ENCODE measurements at places on chromosomes 7 and 10. TPM values are rescaled to one million over a fixed set of nuclear protein-coding genes. Genes with fewer than 3 reads are reported as not detected.

DNA sequence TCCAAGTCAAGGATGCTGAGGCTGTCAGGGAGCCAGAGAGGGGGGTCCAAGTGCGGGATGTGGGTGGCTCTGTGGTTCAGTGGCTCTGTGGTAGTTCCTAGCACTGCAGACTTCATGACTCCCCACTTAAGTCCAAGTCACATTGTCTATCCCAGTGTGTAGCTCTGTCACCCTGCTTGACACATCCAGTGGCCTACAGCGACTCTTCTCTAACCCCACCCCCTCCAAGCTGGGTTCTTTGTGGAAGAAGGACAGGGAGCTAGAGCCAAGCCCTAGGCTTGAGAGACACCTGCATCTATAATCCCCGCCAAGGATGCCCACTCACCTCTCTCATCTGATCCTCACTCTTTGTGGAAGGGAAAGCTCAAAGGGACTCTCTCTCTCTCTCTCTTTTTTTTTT, 57.6 kb downstream of the ADCYAP1R1 start:
- no peak overlapping the region for H3K4me3 ChIP-seq
- H3K4me1 ChIP-seq = no peaks in the 10 kb centered on the region
- H3K27ac ChIP-seq = no peak overlapping the region
- H3K36me3 ChIP-seq = no peaks in the 10 kb centered on the region

DNA sequence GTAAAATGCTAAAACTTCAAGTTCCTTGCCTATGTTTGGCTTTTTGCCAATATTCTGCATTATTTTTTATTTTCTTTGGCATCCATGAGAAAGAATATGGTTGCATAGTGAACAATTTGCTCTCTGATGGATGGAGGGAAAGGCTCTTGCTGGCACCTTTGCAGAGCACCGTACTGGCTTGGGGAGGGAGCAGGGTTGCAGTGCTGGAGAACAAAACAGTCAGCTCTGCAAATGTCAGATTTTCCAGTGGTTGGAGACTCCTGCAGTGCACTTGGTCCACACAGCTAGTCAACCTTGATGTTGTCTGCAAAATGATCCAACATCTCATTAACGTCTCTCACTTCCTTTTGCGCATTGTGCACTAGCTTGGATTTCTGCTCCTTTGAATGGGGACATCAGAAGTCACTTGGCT, 100.8 kb downstream of the ANLN start:
- H3K4me3 ChIP-seq = no peak overlapping the region
- H3K4me1 ChIP-seq = no peaks in the 10 kb centered on the region
- peaks cover 42% of the 10 kb centered on the region for H3K27me3 ChIP-seq
- no peak for DNase-seq
- H3K36me3 ChIP-seq = no peaks in the 10 kb centered on the region

DNA sequence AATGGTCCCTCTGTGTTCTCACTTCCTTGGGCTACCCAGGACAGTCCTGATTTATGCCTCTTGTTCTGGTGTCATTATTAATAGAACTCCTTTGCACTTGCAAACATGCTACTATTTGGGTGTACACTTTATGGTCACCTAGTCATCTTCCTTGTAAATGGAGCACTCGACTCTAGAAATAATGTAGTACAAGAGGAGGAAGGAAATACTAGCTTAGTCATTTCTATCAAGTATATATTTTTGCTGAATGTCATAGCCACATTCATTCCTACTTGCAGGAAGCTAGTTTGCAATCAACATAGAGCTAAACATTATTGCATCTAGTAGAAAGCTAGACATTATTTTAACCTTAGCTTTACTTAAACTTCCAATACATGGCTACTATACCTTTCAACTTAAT, 335.3 kb downstream of the MAGI2 start:
- peak; percentile 7 for DNase-seq
- no peak overlapping the region for H3K27ac ChIP-seq
- no peak overlapping the region for H3K4me3 ChIP-seq
- peaks cover 18% of the 10 kb centered on the region for H3K4me1 ChIP-seq
- no peaks in the 10 kb centered on the region for H3K27me3 ChIP-seq

DNA sequence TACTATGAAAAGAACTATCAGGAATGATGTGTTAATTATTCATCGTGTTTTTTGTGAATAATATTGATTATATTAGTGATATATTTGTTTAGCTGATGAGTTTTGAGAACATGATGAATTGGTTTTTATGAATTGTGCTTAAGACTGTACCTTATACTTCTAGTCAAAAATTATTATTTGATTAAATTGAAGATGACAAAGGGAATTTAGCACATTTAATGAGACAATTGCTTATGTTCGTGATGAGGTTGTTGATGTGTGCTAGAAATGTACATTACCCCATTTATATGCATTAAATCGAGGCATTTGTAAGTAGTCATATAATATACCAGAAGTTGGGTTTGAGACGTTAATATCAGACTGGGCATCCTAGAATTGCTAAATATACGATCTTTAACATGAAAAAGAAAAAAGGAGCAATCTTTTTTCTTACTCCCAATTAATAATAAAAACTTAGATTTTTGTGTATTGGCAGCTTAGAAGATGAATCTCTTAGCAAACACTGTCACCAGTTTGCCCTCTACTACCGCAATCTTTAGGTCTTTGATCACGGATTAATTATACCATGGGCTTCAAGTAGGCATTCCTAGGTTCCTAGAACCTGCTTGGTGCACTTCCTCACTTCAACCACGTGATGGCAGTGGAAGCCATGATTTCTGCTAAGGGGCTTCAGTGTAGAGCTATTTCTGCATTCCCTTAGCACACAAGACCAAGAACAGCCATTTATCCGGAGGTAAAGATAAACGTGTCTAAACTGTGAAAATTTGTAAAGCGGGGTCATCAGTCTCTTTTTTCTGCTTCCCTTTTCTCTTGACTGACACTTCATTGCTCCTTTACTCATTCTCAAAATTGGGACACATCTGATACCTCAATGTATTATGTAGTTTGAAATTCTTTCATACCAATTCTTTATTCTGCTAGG, 1.6 kb downstream of the KLHDC10 start:
- H3K4me3 ChIP-seq = peak overlapping the region; percentile 97
- H3K27me3 ChIP-seq = no peaks in the 10 kb centered on the region
- H3K27ac ChIP-seq = 0 out of 2 replicates have a peak overlapping the region, but pooled peaks have one; percentile 47
- H3K36me3 ChIP-seq = no peaks in the 10 kb centered on the region
- peak; percentile 88 for DNase-seq
- peaks cover 18% of the 10 kb centered on the region for H3K4me1 ChIP-seq

GRCh38 chr7:4054158-4054557, 627.9 kb upstream of the FOXK1 start:
- H3K4me1 ChIP-seq = no peaks in the 10 kb centered on the region
- H3K4me3 ChIP-seq = no peak overlapping the region
- no peaks in the 10 kb centered on the region for H3K27me3 ChIP-seq
- H3K27ac ChIP-seq = no peak overlapping the region

GRCh38 chr10:21336476-21337170, 188.9 kb downstream of the SKIDA1 start:
- peak overlapping the region; percentile 67 for H3K27ac ChIP-seq
- no peak overlapping the region for H3K4me3 ChIP-seq

DNA sequence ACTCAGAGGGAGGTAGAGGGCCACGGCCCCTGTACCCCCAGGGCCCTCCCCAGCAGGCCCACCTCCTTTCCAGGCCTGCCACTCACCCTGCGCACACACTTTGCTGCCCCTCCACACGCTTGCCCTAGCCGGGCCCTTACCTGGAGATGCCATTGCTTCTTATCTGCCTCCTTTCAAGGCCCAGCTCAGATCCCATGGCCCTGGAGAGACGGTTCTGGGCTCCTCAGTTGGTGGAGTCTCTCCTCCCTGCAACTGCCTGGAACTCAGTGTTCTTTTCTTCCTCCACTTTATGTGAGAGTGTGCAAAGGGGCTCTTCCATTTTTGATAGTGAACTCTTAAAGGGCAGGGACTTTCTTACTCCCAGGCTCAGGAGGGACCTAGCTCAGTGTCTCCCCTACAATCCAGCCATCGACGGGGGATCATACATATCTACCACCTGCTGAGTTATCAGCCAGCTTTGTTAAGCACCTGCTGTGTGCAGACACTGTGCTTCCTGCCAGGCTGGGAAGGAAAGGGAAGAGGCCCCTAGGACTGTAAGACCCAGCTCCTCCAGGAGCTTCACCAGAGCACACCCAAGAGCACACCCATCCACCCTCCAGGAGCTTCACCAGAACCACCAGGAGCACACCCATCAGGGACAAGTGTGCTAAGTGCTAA, 89.3 kb upstream of the MACROH2A2 start:
- no peaks in the 10 kb centered on the region for H3K36me3 ChIP-seq
- H3K4me1 ChIP-seq = no peaks in the 10 kb centered on the region
- peaks cover 22% of the 10 kb centered on the region for H3K27me3 ChIP-seq
- no peak for DNase-seq
- H3K27ac ChIP-seq = no peak overlapping the region

- H3K4me3 ChIP-seq = no peak overlapping the region
- peaks cover 20% of the 10 kb centered on the region for H3K27me3 ChIP-seq
- no peaks in the 10 kb centered on the region for H3K36me3 ChIP-seq
- H3K4me1 ChIP-seq = no peaks in the 10 kb centered on the region
- DNase-seq = no peak
Measured at GRCh38 chr7:155337946-155338631, 40.4 kb downstream of the INSIG1 start.

GRCh38 chr7:90383422-90383821, 19.8 kb upstream of the CLDN12 start:
- peaks cover 43% of the 10 kb centered on the region for H3K36me3 ChIP-seq
- H3K27me3 ChIP-seq = no peaks in the 10 kb centered on the region
- peaks cover 34% of the 10 kb centered on the region for H3K4me1 ChIP-seq
- DNase-seq = peak; percentile 73
- H3K27ac ChIP-seq = peak overlapping the region; percentile 85

DNA sequence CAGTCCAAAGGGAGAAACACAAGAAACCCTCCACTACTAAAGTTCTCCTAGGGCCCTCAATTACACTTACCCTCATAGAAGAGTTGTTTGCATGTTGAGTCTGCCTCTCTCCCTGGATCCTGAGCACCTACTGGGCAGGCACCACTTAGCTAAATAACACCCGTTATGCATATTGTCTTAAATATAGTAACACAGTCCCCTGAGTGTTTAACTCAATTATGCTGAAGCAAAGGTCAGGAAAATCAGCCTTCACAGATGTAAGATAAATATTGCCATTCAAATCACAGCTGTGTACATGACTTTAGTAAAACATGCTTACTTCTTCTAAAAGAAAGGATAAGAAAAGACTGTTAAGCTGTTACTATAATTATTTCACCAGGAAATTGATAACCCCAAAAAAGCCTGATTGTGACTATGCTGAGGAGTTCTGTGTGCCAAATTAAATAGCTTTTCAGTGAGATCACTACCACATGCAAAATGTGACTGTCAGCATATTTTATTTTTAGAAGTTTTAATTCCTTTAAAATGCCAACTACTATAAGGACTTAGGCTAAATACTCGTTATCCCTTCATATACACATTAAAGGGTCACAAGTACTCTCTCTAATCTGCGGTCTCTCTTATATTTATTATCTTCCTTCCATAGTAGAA, 733.9 kb upstream of the PHF14 start:
- H3K4me3 ChIP-seq = no peak overlapping the region
- no peaks in the 10 kb centered on the region for H3K27me3 ChIP-seq
- no peaks in the 10 kb centered on the region for H3K36me3 ChIP-seq
- H3K27ac ChIP-seq = no peak overlapping the region
- DNase-seq = no peak

DNA sequence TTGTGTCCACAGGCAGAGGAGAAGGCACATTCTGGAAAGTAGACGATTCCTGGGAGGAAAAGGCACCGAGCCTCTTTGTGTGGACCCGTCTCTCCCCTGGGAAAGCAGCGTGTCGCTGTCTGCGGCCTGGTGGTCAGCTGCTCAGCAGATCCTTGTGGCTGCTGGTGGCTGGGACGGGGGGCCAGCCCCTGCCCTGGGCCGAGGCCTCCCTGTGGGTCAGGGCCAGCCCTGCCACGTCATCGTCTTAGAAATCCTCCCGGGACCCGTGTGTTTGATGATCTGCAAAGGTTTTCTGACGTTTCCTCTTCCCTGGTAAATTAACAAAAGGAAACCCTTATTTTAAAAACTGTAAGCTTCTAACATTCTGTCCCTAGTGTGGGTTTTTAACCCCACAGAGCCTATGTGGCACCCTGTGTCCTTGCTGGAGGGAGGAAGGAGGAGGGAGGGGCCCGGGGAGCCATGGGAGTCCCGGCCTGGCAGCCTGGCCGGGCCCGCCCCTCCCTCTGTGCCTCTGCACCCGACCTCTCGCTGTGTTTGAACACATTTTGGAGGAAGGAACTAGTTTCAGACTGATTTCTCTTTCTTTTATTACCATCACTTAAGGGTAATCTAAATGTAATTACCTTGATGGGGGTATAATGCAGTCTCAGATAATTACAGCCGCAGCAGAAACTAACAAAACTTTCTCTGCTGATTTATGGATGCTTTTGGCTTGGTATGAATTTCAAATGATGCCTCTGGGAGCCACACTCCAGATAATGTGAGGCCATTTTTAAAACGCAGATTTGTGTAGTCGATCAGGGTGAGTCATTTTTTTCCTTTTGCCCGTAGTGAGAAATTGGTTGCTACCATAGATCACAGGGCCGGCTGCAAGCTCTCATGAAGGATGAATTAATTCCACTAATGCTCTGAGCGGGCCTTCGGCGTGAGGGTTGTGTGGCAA, 85.5 kb downstream of the NKX6-2 start:
- peaks cover 12% of the 10 kb centered on the region for H3K4me1 ChIP-seq
- H3K27me3 ChIP-seq = no peaks in the 10 kb centered on the region
- H3K4me3 ChIP-seq = no peak overlapping the region

GRCh38 chr7:80833289-80834268, 85.3 kb downstream of the SEMA3C start:
- peaks cover 60% of the 10 kb centered on the region for H3K4me1 ChIP-seq
- peak; percentile 77 for DNase-seq
- no peaks in the 10 kb centered on the region for H3K27me3 ChIP-seq
- H3K27ac ChIP-seq = peak overlapping the region; percentile 29
- no peak overlapping the region for H3K4me3 ChIP-seq
- H3K36me3 ChIP-seq = peaks cover 17% of the 10 kb centered on the region

DNA sequence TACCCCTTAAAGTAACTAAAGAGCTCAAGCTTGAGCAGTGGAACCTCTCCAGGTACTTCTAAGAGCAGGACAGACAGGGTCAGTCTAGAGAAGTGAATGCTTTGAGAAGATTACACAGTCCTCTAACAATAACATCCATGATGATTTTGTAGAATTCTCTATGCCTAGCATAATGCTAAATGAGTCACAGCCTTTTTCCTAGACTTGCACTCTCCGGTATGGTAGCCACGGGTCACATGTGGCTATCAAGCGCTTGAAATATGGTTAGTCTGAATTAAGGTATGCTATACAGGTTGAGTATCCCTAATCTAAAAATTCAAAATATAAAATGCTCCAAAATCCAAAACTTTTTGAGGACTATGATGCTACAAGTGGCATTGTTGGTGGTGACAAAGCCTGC, 166.6 kb upstream of the MKLN1 start:
- peaks cover 46% of the 10 kb centered on the region for H3K4me1 ChIP-seq
- H3K36me3 ChIP-seq = no peaks in the 10 kb centered on the region
- H3K27ac ChIP-seq = peak overlapping the region; percentile 35
- DNase-seq = peak; percentile 46
- H3K4me3 ChIP-seq = no peak overlapping the region

The STRIP2 gene
- 2.2 TPM for total RNA-seq

The CYP3A4 gene
- not detected for total RNA-seq

The NME8 gene
- not detected for total RNA-seq

The SYCE1 gene
- total RNA-seq = not detected

The EPHB6 gene
- total RNA-seq = 0.11 TPM

The ZDHHC16 gene
- total RNA-seq = 69.1 TPM

The LIPF gene
- total RNA-seq = not detected

The BET1 gene
- 55.9 TPM for total RNA-seq
